ENCODE measurements at places on chromosomes 7 and 10.

- no peak for DNase-seq
Measured at GRCh38 chr10:3471927-3472286, 299.3 kb upstream of the PITRM1 start.

DNA sequence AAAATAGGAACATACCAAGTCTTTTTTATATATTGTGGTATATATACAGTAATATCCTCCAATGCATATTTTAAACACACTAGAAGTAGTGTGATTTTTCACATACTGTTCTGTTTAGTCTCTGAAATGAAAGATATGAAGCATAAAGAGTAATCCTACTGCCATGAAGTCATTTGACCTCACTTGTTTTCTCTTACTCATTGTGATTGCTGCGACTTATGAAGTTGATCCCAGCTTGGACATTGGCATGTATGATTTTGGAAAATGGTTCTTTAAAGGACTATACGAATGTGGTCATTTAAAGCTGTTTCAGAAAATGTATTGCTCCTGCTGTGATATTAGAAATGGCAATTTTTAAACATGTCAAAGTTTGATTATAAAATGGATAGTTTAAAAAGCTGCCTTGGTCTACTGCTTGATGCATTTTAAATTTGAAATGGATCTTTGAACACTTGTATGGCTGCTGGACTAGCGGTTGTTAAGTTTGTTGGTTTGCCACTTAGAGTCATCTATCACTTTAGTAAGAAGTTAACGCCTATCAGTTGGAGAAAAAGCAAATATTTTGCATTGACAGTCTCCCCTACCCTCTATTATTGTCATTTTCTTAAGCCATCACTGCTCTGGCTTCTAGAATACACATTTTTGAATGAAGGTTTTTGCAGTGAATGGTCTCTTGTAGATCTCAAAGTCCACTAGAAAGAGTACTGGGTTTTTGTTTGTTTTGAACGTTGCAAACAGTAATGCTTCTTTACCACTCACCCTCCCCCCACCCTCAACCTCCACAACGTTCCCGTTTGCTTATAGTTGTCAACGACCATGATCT lies 881 bp upstream of the PCGF5 start:
- no peak for DNase-seq

DNA sequence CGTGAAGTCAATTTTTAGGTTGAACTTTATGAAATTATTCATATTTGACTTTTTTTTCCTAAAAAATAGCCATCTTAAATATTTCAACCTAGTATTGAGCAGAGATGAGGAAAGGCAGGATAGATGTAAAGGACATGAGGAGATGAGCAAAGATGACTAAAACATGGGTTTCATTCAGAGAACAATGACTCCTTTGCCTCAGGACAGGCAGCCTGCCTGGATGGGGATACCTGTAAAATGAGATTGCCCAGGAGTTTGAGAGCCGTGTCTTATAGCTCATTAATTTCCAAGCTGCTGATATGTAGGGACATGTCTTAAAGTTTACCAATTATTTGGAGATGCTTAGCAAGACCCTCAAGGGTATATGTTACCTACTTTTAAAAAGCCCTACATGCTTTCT lies 243.8 kb upstream of the MDFIC start:
- no peak for DNase-seq

DNA sequence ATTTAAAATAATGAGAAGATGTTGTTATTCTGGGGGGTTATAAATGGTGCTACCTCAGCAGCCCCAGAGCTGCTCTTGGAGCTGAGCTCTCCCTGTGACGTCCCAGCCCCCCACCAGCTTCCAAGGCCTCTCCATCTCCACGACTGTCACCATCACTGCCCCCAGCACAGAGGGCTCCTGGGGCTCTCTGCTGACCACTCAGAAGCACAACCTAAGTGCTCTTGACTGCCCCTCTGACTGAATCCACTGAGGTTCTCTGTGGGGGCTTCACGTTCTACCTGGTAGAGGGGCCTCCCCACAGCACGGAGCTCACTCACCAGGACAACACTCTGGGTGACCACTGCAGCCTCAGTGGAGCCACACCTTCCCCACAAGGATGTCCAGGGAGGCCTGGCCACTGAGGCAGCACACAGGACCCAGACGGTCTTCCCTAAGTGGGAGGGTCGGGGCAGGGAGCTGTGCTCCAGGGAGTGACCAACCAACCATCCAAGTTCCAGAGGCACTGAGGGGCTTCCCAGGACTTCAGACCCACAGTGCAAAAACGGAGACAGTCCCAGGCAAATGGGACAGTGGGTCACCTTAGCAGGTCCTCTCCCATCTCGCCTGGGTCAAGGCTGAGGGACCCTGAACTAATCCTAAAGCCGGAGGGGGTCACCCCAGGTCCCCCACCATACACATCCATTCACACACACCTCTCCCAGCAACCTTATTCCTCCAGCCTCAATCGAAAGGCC lies 121.0 kb upstream of the PPP2R2D start:
- no peak for DNase-seq

- DNase-seq = peak; percentile 84
Measured at GRCh38 chr10:77949167-77949566, 22.6 kb upstream of the DLG5 start.

- DNase-seq = peak; percentile 41
Measured at GRCh38 chr10:104317726-104318299, 20.5 kb downstream of the ITPRIP start.

DNA sequence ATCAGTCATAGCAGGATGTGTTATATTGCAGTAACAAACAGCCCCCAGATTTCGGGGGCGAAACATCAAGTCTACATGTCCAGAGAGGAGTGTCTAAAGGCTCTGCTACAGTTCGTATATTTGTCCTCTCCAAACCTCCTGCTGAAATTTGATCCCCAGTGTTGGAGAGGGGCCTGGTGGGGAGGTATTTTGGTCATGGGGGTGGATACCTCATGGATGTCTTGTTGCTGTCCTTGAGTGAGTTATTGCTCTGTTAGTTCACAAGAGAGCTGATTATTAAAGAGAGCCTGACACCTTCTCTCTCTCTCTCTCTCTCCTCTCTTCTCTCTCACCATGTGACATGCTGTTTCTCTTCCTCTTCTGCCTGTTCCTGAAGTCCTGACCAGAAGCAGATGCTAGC lies 343.7 kb downstream of the TCERG1L start:
- DNase-seq = no peak

- no peak for DNase-seq
Measured at GRCh38 chr7:127918130-127918529, 113.1 kb downstream of the LRRC4 start.

DNA sequence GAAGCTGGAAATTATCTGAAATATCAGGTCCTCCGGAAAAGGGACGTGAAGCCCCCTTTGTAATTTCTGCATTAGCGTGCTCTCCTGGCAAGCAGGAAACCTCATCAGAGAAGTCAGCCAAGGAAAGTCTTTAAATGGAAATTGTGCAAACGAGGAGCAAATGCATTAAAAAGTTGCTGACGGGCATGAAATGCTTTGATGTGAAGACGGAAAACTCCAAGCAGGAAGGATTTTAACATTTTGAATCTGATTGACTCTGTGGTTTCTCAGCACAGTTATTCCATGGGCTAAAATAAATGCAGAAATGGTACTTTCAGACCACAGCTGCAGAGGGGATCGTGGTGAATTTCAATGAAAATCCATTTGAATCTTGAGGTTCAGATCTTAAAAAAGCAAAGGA lies 167.8 kb downstream of the AHR start:
- DNase-seq = peak; percentile 17

GRCh38 chr7:146539836-146540235 lies 423.2 kb downstream of the CNTNAP2 start:
- DNase-seq = no peak

- peak; percentile 17 for DNase-seq
Measured at GRCh38 chr7:90210981-90211380, 559 bp upstream of the STEAP2 start.

DNA sequence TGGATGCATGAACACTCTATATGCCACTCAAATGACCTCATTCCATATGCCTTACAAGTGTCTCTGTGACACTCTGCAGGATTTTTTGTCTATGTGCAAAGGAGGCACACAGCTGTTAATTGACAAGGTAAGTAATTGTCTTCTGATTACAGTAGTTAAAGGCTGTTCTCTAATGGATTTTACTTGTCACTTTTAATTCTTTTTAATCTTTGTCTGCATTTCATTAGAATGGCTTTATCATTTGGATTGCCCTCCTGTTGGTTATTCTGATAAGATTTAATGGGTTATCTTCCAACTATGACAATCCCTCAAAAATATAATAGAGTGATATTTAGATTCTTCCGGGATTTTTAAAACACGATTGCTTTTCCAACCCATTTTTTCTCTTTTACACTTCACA lies 290.0 kb upstream of the TEX47 start:
- no peak for DNase-seq

- peak; percentile 67 for DNase-seq
Measured at GRCh38 chr7:34991938-34992840, 45.1 kb downstream of the DPY19L1 start.

DNA sequence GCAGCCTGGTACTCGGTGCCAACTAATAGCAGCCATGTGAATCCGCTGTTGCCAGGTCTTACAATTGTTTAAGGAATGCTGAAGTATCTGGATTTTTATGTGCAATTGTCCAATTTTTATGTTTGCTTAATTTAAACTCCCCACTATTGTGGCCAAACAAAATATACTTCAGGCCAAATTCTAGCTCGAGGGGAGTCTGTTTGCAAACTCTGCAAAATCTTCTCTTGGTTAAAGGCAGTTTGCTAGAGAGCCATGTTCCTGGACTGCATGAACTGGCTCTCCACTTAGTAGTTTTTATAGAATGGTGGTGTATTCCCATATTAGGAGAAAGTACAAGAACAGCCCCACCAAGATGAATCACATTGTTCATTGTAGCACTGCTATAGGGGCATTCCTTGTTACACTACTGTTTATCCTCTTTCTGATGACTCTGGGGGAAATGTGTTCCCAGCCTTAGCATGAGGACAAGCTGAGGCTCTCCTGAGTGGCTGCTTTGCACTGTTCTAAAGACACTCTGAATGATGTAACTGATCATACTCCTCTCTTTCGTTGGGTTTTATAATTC lies 178.0 kb upstream of the GLI3 start:
- DNase-seq = no peak

DNA sequence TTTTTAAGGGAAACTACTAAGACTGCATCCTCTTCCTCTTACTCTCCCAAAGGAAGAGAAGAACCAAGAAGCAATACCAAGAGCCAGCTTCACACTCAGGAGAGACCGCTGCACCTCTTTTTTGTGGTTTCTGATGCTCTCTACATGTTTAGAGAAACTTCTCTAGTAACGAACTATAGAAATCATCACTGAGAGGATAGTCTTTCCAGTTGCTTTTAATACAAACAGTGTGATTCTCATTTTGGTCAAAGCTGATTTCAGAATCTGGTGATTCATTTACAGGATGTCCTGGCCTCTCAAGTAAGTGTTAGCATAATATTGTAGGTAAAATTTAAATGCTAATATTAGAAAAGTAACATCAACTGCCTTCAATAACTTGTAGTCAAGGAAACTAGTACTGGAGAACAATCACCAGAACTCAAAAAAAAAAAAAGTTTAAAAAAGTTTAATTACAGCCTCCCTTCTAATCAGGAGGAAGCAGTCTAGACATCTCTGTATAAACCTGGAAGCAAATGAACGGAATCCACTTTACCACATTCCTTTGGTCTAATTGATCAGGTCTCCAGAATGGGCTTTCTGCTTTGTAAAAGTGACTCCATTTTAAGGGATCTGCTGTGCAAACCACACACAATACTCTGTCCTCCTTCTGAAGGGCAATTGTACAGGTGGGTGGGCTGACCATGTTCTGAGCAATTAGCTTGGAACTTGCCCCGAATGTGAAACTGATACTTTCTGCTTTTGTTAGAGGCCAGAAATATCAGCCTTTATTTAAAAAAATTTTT lies 3.0 kb downstream of the LAMB1 start:
- DNase-seq = no peak

- DNase-seq = no peak
Measured at GRCh38 chr7:151616443-151617213, 96.9 kb upstream of the RHEB start.

DNA sequence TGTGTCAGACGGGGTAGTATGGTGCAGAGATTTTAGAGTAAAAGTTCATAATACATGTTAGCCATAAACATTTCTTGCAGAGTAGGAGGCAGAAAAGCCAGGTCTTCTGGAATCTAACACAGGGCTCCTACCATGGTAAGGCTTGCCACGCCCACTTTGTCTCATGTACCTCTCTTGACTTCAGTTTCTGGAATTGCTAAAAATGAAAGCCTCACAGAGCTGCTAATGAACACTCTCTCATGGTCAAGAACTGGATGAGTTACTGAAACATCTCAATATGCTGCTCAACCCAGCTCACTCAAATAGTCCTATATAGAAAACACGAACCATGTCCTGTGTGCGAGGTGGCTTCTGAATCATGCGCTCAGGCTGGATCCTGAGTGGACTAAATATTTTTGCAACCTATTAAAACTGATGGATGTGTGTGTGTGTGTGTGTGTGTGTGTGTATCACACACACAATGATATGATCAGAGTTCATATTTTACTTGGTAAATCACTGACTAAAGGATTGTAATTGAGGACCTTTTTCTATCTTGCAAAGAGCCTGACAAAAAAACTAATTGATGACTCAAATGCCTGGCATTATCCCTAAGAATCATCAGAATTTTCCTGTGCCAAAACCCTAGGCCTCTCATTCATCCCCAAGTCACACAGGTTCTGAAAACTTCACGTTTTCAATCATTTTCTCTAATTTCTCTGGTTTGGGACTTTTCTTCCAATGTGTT lies 1306.6 kb downstream of the XPNPEP1 start:
- DNase-seq = peak; percentile 8

- DNase-seq = peak; percentile 19
Measured at GRCh38 chr7:82527851-82528250, 84.3 kb upstream of the CACNA2D1 start.

DNA sequence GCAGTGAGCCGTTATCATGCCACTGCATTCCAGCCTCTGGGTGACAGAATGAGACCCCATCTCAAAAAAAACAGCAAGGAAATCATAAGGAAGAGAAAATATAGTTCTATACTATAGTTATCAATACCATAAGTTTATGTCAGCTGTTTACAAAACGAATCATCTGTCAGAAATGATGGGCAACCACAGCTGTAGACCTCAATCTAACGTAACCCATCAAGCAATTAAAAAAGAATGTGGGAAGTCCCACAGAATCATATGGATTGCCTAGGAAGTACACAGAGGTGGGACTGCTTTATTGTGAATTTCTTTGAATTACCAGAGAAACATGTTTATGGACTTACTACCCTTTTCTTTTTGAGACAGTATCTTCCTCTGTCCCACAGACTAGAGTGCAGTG lies 6.9 kb downstream of the NRBF2 start:
- no peak for DNase-seq

- no peak for DNase-seq
Measured at GRCh38 chr7:71220210-71220695, 88.3 kb downstream of the GALNT17 start.

DNA sequence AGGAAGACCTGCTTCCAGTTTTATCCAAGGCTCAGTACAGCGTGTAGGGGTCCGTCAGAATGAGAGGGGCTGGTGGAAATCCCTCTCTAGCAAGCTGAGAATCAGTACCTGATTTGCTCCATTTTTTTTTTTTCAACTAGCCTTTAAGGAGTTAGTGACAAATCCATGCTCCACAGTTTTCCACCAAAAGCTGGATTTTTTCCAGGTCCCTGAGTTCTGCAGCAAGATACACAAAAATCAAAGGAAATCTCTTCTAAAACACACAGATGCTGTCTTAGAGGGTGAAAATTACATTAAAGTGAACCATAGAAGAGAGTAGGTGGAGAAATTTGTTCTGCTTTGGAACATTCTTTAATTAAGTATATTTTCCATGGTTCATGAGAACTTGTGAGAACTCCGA lies 30.4 kb downstream of the MDFIC start:
- no peak for DNase-seq

- DNase-seq = peak; percentile 16
Measured at GRCh38 chr7:75650681-75651080, 88.1 kb downstream of the HIP1 start.

GRCh38 chr10:118901380-118901779 lies 128.1 kb upstream of the NANOS1 start:
- DNase-seq = no peak
